Hematopoietic multipotent progenitor cell (in vitro differentiated cells): ENCODE measurements at places on chromosomes 12 and 14.

DNA sequence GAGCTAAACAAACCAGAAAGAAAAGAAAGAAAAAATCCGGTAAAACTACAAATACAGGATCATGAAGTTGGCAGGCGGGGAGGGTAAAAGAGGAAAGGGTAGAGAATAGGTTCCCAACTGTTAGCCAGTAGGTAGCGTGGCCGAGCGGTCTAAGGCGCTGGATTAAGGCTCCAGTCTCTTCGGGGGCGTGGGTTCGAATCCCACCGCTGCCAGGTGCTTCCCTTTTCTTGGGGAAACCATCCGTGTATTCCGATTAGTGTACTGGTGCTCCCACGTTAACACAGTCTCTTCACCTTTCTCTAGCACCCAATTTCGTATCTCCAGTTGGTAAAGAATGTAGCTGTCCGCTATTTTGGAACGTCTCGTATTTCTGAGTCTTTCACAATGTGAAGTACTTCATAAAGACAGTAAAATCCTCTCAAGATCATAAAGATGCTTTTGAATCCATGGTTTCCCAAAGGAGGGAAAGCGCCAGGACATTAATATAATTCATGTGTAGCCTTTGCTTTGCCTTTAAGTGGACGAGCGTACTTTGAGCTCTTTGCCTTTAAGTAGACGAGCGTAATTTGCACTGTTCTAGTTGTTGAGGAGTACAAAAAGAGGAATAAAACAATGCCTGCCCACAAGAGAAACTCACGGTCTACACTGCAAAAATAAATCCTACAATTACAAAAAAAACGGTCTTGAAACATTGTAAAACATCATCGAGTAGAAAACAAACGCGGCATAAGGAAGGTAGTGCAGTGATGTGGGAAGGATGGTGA is 19.0 kb upstream of the RNASE12 start:
- no peak for DNase-seq

- DNase-seq = no peak
Observed at GRCh38 chr12:92055877-92056276, 89.8 kb downstream of the BTG1 start.

DNA sequence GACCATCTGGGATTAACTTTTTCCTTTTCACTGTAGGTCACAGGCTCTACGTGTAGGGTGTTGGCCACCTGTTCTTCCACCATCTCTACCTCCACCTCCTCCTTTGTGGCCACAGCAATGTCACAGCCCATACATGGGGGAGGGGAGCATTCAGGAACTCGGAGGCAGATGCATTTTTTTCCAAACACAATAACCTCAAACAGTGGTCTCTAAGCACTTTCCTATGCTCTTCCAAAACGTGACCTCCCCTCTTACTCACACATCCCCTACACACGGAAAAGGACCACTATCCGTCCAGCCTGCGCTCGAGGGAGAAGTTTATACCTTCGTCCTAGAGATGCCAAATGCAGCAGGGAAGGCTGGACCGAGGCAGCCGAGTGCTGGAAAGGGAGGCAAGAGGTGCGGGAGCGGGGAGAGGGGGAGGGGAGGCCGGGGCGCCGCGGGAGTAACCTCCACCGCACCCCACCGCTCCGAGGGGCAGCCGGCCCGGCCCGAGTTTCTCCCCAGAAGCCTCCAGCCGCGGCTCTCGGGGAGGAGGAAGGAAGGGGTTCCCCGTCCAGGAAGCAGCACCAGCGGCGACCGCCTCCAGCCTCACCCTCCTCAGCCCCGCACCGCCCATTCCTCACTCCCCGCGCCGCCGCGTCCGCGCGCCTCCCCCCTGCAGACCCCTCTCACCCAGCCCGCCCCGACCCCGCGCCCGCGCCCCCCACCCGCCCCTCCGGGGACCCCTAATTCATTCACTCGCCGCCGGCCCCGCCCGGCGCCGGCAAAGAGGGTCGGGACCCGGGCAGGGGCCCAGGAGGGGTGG is 594 bp downstream of the KRAS start:
- no peak for DNase-seq

- DNase-seq = no peak
Observed at GRCh38 chr12:116217045-116217735, 60.3 kb downstream of the MED13L start.

GRCh38 chr14:41783403-41783802 is 176.7 kb downstream of the LRFN5 start:
- no peak for DNase-seq

DNA sequence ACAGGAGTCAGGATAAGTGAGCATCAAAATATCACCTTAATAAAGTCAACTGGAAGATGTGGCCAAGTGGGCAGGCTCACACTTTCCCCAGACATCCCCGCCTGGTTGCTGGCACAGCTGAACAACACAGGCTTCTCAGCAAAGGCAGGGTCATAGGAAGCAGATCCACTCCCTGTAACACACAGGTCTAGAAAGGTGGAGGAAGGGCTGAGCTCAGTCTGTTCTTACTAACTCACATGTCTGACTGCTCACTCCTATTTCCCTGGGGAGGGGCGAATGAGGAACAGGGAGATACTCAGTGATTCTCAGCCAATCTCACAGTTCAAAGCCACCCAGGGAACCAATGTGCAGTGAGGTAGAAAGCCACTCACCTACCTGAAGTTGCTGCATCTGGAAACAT is 45.0 kb upstream of the AMN1 start:
- no peak for DNase-seq

- no peak for DNase-seq
Observed at GRCh38 chr14:99887407-99887806, 94.2 kb downstream of the EML1 start.

- DNase-seq = no peak
Observed at GRCh38 chr14:68216957-68217356, 397.4 kb downstream of the RAD51B start.
